ENCODE measurements at places on chromosomes 3 and 15.

DNA sequence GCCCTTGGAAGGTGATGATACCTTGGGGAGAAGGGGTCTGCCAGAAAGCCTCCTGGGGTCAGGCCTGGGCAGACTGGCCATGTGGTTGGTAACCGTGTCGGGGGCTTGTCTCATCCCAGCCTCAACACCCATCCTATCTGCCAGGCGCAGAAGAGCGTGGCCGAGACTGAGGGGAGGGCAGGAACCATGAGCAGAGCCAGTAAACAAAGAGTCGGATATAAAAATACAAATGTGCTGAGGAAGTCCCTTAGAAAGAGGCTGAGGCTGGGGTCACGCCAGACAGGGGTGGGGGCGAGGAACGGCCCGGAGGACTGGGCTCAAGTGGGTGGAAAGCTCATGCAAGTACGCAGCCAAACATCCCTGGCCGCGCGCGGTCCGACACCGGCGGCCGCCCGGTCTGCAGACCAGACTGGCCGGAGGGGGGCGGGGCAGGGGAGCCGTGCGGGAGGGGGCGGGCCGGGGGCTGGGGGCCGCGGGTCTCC, 1.9 kb downstream of the CAMK2N2 start:
- DNase-seq: no peak

DNA sequence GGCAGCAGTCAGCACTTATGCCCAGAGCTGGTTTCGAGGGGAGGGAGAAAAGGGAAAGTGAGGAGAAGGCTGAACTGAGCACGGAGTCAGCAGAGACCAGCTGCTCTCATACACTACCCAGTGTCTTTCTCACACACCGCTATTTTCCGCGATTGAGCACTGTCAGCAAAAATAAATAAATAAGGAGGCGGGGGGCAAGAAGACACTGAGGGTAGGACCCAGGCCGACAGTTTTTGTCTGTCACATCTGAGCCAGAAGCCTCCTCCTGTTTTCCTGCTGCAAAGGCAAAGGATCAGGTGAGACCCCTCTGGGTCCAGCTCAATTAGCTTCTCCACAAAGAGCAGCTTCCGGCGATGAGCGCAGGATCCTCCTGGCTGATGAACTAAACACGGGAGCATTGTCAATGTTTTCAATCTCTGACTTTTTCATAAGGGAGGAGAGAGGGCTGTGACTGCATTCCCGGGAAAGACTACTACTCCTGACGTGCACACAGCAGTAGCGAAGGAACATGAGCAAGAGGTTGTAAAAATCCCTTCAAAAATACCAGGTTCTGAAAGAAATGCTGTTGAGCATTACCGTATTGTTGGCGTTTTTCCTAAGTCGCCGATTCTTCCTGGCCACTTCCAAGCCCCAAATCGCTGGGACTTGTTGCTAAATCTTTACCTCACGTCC, 1.3 kb downstream of the FRMD5 start:
- peak; percentile 22 for DNase-seq

- peak; percentile 29 for DNase-seq
These were observed 519.7 kb downstream of the FOXP1 start for GRCh38 chr3:71063773-71064290.

DNA sequence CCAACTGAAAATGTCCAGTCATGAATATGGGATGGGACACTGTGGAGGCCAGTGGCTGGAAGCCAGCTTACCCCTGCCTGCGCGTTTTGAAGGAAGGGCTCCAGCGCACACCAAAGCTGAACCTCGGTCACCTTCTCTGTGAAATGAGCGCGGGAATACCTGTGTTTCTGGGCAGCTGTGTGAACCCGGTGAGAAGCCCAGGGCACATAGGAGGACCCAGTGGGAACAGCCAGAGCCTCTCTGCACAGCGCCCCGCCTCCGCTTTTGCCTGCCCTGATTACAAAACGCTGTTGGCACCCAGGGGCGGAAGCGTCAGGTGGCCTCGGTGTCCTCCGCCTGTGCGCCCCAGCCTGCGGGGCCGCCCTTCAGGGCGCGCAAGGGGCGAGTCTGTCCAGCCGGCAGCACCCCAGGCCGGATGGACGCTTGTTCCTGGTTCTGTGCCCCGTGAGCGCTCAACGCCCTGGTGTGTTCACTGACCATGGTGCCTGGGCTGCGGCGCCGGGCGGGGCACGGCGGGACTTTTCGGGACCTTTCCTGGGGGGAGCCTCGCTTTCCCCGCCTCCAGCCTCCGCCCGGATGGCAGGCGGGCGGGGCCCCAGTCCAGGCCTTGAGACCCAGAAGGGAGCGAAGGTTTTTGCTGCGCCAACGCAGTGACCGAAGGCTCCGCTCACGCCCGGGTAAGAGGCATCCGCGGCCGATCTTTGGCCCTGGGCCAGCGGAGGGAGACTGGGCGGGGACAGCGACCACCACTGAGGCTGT, at the start of gene SQOR:
Gene SQOR (plus strand): TSS at position 598 of the 759 bp plus-strand sequence. CDS start 23,895 bp downstream, outside the sequence.
- peak; percentile 70 for DNase-seq

DNA sequence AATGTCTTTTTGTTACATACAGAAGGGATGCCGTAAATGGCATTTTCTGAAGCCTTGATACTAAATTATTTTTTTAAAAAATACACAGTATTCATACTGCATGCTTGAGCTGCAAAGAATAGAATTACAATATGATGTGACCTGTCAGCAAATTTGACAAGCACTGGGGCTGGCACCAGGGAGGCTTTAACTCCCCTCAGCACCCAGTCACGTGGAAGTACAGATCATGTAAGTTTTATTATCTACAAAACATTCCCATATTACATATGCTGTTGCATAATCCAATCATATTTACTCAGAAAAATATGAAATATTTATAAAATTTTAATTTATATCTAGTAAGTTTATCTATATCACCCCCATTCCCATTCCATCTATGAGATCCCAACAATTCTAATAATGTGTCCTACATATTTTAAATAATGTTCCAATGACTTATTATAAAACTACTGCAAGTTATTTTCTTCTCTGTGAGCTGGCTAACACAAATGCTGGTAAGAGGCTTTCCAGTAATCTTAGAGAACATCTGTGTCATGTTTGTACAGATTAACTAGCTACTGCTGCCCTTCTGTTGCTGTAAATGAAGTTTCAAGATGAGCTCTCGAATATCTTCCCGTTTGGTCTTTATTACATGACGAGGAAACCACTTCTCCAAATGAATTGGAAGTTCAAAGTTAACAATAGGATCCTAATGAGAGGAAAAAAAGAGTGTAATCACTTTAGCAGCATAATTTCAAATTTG, 5.2 kb upstream of the IMPG2 start:
- no peak for DNase-seq

DNA sequence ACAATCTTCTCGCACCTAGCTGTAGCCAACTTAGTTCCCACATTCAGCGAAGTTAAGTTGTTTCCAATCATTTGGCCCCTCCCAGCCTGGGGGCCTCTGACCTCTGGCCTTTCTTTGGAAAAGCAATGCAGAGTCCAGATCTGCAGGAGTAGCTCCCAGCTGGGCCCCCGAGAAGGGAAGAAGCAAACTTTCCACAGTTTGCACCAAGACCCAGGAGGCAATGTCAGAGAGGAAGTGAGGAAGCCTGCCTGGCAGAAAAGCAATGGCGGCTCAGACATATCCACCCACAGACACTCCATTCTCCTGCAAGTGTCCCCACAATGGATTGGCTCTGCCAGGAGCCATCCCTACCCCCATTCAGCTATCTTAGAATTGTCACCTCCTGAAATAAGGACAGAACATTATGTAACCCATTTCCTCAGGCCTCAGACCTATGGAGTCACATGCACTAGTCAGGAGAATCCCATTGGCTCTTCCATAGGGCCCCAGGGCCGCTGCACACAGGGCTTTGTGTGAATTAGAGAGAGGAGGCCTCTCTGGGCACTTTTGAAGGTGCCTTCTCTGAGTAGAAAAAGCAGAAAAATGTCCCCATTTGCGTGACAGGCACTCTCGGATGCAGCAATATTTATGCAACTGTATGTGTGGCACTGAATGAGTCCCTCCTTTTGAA, 3.0 kb upstream of the BUB1B start:
- no peak for DNase-seq

DNA sequence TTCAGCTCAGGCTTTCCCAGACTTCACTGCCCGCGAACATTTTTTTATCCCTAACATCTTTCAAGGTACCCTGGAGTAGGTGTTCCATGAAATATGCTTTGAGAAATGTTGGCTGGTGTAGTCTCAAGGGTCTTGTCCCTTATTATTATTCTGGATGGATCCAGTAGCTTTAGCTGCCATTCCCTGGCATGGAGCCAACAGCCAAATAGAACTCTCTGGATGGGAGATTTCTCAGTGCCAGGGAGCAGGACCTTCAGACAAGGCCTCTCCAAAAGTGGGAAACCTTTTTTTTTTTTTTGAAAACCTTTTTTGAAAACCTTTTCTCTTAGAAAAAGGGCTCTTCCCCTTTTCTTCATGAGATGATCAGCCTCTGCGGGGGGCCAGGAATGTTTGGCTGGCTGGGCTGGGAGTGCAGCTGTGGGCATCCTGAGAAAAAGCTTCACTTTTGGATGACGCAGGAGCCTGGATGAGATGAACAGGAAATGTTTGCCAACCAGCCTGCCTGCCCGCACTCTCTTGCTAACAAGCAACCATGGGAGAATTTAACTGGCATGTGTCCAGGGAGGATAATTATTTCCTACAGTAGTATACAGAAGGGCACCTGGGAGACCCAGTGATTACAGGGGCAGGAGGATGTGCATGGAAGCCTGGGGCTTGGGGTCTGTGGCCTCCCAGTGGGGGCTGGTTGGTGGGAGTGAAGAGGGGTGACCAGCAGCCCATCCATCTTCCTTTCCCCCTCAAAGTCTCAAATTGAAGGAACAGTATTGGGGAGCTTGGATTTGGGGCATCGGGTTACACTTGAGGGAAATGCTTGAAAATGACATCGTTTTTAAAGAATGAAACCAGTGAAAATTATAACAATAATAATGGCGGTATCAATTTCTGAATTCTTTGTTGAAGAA, 109.1 kb upstream of the LRIG1 start:
- DNase-seq: peak; percentile 43

All from AG10803 (cell line).